ENCODE measurements at places on chromosomes 12 and 14.

- DNase-seq: no peak
Observed at GRCh38 chr12:48420039-48420775, 52.2 kb upstream of the ANP32D start.

GRCh38 chr12:24798335-24798734 is 150.6 kb downstream of the BCAT1 start:
- DNase-seq: no peak

- peak; percentile 24 for DNase-seq
Observed at GRCh38 chr14:63470962-63471793, 72.0 kb downstream of the PPP2R5E start.

DNA sequence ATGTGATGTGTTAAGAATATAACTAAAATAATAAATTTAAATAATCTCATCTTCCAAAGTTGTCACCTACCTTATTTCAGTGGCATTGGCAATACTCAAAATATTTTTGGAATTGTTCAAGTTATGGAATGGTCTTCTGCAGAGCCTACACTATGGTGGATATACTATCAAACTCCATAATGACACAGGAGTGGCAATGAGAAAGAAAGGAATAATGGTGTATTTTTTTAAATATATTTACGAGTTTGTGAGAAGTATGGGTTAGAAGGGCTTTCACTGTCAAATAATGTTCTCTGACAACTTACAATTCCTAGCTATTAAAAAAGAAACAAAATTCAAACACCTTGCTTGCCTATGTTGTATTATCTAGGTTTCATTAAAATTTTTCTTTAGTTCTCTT is 38.1 kb downstream of the HEATR5A start:
- DNase-seq: no peak

- DNase-seq: no peak
Observed at GRCh38 chr12:132847363-132848356, 19.0 kb upstream of the GOLGA3 start.

GRCh38 chr12:110010853-110011723 is 11.9 kb downstream of the ANKRD13A start:
- DNase-seq: peak; percentile 44

GRCh38 chr14:92958373-92959188 is 35.6 kb downstream of the CHGA start:
- DNase-seq: no peak

DNA sequence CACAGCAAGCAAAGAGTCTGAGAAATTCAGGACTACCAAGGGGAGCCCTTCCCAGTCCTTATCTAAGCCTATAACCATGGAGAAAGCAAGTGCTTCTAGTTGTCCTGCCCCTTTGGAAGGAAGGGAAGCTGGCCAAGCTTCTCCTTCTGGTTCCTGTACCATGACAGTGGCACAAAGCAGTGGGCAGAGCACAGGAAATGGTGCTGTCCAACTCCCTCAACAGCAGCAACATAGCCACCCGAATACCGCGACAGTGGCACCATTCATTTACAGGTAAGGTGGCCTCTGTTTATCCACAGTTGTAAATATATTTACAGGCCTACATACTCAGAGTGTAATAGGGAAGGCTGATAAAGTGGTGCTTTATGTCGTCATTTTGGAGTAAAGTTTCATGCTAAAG is 176.5 kb downstream of the NAV3 start:
- no peak for DNase-seq

GRCh38 chr12:12745576-12746211 is 28.5 kb downstream of the CDKN1B start:
- DNase-seq: no peak

DNA sequence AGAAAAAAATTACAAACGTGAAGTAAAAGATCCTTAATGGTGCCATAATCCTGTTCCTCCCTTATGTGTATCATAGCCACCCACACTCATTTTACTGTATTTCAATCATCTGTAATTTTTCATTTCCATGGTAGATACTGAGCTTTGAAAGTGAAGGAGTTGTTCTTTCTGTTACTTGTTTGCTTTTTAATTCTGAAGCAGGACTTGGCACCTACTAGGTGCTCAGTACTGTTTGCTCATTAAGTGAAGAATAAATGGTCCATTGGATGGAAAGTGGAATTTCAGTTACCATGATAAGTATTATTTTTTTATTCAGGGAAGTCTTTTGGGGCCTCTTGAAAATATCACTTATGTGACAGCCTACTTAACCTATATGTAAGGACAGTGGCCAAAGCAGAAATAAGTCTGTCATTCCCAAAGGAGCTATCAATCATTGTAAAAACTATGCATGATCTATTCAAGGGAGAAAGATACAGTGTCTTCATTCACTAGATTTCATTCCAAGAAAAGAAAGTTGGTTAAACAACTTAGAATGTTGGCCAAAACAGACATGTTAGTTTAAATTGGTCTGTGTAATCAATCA is 1244.4 kb upstream of the SEL1L start:
- DNase-seq: no peak

DNA sequence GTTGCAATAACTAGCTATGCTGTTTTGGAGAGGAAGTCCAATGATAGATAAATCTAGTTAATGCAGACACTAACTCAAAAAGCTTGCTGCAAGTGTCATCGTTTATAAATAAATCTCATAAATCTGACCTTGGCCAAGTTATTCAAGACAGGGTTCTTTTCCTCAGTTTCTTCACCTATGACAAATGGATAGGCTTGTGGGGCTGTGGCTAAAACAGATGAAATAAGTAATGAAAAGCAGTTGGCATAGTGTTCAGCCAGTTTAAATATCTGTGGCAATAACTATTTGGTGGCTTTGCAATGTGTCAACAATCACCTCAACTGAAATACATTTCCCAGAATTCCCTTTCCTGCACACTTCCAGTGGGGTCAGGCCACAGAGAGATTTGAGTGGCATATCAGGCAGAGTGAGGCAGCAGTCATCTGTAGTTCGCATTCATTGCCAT is 169.9 kb downstream of the DYRK2 start:
- no peak for DNase-seq

DNA sequence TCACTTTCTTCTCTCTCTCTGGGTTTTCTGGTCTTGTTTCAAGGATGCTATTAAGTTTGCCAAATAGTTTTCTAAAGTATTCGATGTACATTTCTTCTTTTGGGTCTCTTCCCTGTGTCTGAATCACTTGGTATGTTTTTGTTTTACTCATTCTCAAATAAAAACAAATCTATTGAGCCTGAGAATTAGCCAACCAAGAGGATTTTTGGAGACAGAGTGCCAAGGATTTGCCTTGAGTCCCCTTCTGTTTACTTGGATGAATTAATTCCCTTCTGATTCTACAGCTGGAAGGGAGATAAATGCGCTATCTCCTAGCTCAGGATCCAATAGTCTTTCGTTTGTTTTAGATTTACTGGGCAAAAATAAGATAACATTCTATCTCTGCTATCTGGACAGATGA is 255.5 kb downstream of the SYT10 start:
- no peak for DNase-seq

- peak; percentile 93 for DNase-seq
Observed at GRCh38 chr14:105180592-105181548, at the start of gene NUDT14. NUDT14 (minus strand) TSS chr14:105181312; CDS start chr14:105181209, 103 bp downstream.

DNA sequence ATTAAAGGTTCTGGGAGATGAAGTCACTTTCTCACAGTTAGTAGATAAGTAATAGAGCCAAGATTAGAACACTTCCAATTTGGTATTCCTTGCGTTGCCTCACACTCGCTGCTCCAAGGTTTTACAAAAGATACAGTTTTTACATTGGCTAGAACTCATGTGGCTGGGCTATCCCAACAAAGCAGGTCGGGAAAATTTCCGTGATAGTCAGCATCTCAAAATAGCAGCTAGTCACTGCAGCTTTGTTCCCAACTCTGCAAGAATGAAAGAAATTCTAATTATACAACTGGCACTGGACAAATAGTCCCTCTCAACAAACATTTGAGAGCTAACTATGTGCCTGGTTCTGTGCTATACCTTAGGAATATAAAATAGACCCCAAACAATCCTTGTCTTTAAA is 24.6 kb upstream of the PPP1R12A start:
- DNase-seq: no peak

GRCh38 chr14:54673193-54674045 is 106.5 kb downstream of the SAMD4A start:
- DNase-seq: no peak

DNA sequence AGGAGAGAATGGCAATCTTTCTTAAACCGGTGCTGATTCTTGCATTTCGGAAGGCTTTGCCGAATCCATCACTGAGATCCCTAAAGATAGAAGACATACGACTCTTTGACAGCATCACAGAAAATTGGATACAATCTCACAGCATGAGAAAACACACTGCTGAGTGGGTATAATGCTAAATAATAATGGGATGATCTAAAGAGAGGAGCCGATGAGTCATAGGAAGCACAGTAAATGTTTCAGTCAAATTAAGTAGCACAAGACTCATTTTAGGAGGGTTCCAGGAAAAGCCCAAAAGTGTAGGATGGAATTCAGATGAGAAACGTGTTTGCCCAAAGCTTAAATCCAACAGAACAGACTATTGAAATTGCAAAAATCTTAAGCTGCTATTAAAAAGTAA is 81.7 kb downstream of the CPNE8 start:
- no peak for DNase-seq

- peak; percentile 51 for DNase-seq
Observed at GRCh38 chr14:106094654-106095189, 568.3 kb downstream of the TMEM121 start.

DNA sequence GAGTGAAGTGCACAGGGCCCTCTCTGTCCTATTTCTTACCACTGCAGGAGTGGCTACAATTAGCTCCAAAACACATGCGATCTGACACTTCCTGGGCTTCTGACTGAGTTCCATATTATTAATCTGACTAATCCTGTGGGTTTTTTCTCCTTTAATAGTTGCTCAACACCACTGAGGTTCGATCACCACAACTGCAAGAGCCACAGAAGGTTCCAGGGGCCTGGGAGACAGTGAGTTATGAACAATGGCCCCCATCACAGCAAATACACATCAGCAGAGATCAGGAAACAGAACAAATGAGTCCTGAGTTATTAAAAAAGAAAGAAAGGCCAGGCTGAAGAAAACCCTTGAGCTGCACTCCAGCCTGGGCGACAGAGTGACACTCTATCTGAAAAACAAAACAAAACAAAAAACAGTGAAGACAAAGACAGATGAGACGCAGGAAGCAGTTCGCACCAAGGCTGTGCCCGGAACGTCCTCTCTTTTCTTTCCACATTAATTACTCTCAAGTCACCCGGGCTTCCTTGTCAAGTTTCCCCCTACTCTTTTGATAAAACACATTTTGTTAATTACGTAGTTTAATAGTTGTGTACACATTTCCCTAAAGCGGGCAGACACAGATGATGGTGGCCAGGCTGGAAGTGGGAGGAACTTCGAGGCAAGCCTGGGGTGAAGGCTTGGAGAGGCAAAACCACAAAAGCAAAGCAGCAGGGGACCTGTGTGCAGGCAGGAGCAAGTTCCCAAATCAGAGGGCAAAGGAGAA is 42.7 kb downstream of the CDC42BPB start:
- no peak for DNase-seq

GRCh38 chr12:51866762-51867161 is 18.2 kb upstream of the FIGNL2 start:
- DNase-seq: no peak

DNA sequence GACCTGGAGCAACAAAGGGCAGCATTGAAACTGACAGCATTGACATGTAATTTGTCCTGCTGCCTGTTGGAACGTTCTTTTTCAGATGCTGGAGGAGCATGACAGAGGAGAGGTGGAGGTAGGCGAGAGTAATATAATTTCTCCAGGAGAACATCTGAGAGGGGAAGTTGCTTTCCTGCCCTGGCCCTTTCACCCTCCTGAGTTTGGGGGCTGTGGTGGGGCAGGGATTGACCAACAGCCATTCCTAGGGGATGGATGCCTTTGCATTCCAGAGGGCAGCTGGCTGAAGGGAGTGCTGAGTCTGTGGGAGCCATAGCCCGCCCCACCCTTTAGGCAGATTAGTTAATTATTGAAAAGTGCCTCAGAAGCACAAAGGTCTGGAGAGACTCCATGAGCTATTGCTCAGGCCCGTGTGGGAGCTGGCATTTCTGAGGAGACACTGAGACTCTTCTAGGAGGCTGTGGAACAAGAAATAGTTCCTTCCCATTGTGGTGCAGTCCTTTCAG is 73.5 kb downstream of the ARF6 start:
- no peak for DNase-seq

DNA sequence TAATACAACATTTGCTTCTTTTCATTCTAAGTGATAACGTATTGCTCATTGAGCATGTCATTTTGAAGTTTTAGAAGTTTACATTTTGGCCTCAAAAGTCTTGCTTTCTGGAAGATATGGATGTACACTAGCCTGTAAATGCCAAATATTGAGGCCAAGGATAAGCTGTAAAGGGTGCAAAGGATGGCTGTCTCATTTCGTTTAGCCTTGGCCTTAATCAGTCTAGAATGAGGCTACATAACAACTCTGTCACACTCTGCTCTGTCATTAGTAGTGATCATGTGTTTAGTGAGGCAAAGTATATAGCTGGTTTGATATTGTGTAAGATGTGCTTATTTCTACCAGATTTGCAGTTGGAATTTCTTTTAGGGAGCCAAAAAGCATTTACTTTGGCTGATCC is 344.5 kb downstream of the TMTC2 start:
- DNase-seq: no peak

DNA sequence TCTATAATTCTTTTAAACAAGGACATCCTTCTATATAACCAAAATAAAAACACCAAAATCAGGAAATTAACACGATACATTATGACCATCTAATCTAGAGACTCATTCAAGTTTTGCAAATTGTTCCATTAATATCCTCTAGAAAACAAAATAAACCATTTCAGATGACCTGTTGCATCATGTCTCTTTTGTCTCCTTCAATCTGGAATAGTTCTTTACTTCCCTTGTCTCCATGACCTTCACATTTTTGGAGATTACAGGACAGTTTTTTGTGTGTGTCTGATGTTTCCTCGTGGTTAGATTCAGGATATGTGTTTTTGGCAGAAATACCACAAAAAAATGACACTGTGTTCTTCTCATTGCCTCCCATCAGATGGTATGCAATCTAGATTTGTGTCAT is 12.5 kb upstream of the DCAF4 start:
- no peak for DNase-seq

GRCh38 chr12:13283867-13284266 is 87.3 kb downstream of the EMP1 start:
- no peak for DNase-seq

- peak; percentile 31 for DNase-seq
Observed at GRCh38 chr12:14618983-14619382, 51.3 kb upstream of the PLBD1 start.

GRCh38 chr14:79690960-79691359 is 520.3 kb downstream of the DIO2 start:
- no peak for DNase-seq

- no peak for DNase-seq
Observed at GRCh38 chr12:128951448-128951847, 98.2 kb downstream of the GLT1D1 start.

Data from CD4-positive, alpha-beta T cell treated with Interleukin-21 for 1 hour (primary cell).